Fibroblast of the aortic adventitia (primary cell): ENCODE measurements at places on chromosomes 3 and 15.

GRCh38 chr3:195084746-195085145 lies 186.2 kb downstream of the XXYLT1 start:
- no peak for DNase-seq

DNA sequence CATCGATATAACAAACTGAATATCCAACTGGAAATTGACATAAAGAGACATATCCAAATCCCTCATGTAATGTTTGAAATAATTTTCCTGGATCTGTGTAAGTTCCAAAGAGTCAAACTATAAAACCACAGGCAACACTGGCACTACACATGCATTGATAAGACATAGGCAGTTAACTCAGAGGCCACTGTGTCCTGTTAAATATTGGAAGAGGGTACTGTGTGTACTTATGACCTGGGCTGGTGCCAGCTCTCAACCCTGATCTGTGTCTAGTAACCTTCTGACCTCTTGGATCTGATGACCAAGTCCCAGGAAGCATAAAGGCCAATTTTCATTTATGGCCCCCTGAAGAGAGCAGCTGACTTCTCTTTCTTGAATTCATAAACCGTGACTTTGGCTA lies 4.5 kb downstream of the NR1I2 start:
- no peak for DNase-seq

GRCh38 chr3:96646596-96646995 lies 167.8 kb upstream of the EPHA6 start:
- DNase-seq = no peak

- DNase-seq = peak; percentile 76
Observed at GRCh38 chr3:146967783-146968182, 362.6 kb upstream of the PLSCR5 start.
